ENCODE measurements at places on chromosomes 5 and 9. TPM values are rescaled to one million over a fixed set of nuclear protein-coding genes. Genes with fewer than 3 reads are reported as not detected.
A peak's percentile ranks its signal among the peaks of the same experiment; 100 is the strongest.

The AIF1L gene
- 0.92 TPM for total RNA-seq

The GAPT gene
- total RNA-seq = 0.23 TPM

The LPAR1 gene
- not detected for total RNA-seq

The BTNL3 gene
- total RNA-seq = not detected

The ANKRD34B gene
- total RNA-seq = not detected

The PTPN3 gene
- total RNA-seq = 1.2 TPM

The CCL27 gene
- not detected for total RNA-seq

The TMEM174 gene
- not detected for total RNA-seq

The MSX2 gene
- total RNA-seq = not detected

DNA sequence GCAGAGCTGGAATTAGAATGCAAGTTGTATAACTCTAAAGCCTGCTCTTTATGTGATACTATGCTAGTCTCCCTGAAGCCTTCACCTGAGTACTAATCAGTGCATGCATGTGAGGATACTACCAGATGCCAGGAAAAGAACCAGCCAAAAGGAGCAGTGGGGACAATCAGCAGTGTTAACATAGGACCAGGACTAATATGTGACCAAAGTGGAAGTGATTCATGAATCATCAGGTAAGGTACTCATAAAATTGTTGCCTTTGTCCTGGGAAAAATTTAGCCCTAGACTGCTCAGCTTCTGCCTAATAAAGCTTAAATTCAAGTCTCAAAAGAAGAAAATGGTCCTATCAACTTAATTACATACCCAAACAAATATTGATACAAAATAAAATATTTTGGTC, 13.4 kb upstream of the TSLP start:
- H3K27ac ChIP-seq = no peak overlapping the region
- H3K4me3 ChIP-seq = no peak overlapping the region

DNA sequence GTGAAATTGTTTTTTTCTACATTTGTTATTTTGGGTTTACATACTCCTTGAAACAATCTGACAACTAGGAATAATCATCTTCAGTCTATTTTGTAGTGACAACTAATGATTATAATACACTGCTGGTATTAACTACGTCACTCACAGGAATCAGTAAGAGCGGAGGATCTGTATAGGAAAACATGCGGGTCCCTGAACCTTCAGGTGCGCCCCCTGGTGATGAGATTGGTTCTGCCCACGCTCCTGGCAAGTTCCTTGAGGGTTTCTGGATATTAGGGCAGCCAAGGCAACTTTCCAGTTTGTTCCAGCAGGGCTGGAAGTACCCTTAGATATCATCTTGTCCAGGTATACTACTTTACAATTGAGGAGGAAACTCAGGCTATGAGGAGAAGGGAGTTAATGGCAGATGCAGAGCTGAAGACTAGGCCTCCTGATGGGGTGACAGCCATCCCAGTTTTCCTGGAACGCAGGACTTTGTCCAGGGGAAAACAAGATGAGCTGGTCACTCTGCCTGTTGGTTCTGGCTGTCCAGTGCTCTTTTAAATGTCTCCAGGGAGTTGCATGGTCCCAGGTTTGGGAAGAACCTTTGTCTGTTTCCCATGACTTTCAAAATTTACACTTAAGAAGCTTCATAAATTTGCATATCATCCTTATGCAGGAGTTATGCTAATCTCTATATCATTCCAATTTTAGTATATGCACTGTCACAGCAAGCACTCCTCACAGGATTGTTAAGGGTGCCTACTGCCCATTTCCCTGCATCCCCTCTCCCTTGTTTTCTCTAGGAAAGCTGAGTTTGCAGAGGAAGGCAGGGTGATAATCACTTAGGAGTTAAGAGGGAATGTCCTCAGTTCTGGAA, 14.9 kb upstream of the WNT8A start:
- peak; percentile 62 for DNase-seq
- H3K36me3 ChIP-seq = no peaks in the 10 kb centered on the region
- no peaks in the 10 kb centered on the region for H3K27me3 ChIP-seq
- H3K27ac ChIP-seq = no peak overlapping the region

- no peak overlapping the region for H3K4me3 ChIP-seq
- DNase-seq = no peak
- H3K27me3 ChIP-seq = no peaks in the 10 kb centered on the region
- peaks cover 28% of the 10 kb centered on the region for H3K4me1 ChIP-seq
Observed at GRCh38 chr5:102818934-102819333, 63.8 kb downstream of the PAM start.

GRCh38 chr5:58240322-58240721, 219.6 kb downstream of the PLK2 start:
- H3K27ac ChIP-seq = no peak overlapping the region
- H3K36me3 ChIP-seq = no peaks in the 10 kb centered on the region
- no peak for DNase-seq
- H3K4me3 ChIP-seq = no peak overlapping the region
- peaks cover 5% of the 10 kb centered on the region for H3K27me3 ChIP-seq

DNA sequence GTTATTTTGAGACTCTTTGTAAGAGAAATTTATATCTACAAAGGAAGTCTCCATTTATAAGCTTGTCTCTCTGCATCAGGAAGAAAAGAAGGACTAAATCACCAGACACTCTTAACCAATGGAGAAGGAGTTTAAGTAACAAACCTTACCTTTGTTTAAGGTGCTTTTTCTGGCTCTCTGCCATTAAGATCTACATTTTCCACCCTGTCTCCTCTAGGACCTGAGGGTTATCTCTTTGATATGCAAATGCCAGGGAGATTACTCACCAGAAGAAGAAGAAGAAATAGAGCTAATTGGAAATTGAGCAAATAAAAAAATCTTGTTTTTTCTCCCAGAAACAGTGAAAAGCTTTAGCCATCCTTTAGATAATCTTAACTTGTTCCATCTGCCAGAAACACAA, 60.9 kb downstream of the CDKN2A start:
- H3K4me3 ChIP-seq = no peak overlapping the region
- H3K27me3 ChIP-seq = no peaks in the 10 kb centered on the region
- peaks cover 18% of the 10 kb centered on the region for H3K36me3 ChIP-seq
- H3K27ac ChIP-seq = no peak overlapping the region
- peaks cover 2% of the 10 kb centered on the region for H3K4me1 ChIP-seq
- no peak for DNase-seq

- no peaks in the 10 kb centered on the region for H3K27me3 ChIP-seq
- peaks cover 2% of the 10 kb centered on the region for H3K4me1 ChIP-seq
- DNase-seq = no peak
- no peak overlapping the region for H3K27ac ChIP-seq
- no peak overlapping the region for H3K4me3 ChIP-seq
- no peaks in the 10 kb centered on the region for H3K36me3 ChIP-seq
Observed at GRCh38 chr5:54589786-54590185, 72.2 kb downstream of the SNX18 start.

- peak overlapping the region; percentile 98 for H3K27ac ChIP-seq
- no peaks in the 10 kb centered on the region for H3K27me3 ChIP-seq
Observed at GRCh38 chr5:91381774-91382359, 1.2 kb downstream of the ARRDC3 start.

DNA sequence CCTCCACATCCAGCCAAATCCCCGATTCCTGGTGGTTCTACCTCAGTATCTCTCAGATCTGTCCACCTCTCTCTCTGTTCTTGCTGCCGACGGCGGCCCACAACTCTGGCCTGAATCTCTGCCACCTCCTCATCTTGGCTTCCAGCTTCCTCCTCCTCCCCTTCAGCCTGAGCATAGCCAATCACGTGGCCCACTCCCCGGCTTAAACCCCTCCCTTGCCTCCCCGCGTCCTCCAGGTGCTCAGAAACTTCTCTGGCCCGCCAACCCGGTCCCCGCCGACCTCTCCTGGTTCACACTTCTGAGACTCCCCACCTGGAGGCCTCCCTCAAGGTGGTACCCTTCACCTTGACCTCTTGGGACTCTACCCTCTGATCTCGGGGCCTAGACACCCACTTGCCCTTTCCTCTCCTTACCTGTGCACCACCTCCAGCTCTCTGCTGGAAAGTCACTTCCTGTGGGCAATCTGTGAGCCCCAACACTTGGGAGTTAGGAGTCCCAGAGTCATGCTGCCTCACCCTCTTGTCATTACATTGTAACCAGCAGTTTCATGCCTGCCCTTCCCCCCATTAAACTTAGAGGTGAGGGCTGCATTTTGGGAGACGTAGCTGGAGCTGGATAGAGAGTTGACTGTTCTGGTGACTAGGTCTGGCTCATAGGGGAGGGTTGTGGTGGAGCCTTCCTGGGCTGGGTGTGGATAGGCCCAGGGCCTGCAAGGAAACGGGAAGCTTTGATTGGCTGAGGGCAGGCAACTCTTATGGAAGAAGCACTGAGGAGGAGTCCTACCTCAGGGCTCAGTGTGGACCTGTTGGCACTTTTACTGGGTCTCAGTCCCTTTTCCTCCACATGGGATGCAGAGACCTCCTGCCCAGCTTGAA, 4.5 kb upstream of the SET start:
- peak overlapping the region; percentile 97 for H3K4me3 ChIP-seq
- no peaks in the 10 kb centered on the region for H3K27me3 ChIP-seq
- DNase-seq = peak; percentile 83
- H3K27ac ChIP-seq = peak overlapping the region; percentile 96

DNA sequence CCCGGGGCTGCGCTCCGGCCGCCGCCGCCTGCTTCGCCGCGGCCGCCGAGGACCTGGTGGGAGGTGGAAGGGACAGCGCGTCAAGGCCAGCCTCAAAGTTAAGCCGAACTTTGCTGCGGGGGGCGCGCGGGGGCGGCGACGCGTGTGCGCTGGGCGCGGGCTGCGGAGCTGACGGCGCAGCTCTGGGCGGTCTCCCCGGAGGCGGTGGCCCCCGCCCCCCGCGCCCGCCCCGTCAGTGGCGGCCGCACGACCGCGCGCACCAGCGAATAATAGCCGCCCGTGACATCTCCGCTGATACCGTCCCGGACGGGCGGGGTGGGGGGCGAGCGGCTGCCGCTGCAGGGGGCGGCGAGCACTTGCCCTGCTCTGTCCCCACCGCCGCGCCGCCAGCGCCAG, 579 bp upstream of the FAM78A start:
- peak; percentile 54 for DNase-seq
- H3K27me3 ChIP-seq = peaks cover 2% of the 10 kb centered on the region
- no peak overlapping the region for H3K27ac ChIP-seq
- peaks cover 40% of the 10 kb centered on the region for H3K36me3 ChIP-seq

DNA sequence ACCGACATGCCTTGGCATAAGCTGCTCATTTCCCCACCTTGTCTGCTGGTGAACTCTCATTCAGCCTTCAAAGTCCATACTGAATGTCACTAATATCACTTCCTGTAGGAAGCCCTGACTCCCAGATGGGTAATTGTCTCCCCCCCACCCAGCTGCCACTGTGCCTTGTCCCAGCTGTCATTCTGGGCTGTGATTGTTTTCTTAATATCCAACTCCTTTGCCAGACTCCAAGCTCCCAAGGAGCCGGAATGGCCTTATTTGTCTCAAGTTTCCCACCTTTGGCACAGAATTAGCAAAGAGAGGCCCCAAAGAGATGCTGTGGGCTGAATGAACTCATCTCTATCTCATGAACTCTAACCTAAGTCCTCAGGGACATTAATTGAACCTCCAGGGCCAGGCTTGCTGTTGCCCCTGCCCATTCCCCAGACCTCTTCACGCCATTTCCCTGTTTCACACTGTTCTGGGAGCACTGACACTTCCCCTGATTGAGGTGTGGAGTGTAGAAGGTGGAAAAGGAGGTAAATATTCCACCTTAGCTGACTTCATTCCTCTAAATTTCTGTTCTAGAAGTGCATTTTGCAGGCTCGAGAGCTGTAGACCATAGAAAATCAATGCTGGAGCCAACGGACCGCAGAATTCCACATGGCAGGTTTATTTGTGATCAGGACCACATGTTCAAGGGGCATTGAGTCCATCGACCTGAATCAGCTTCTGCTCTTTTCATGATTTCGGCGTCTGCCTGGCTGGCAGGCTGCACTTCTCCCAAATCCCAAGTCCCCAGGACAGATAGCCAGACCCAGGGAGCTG, 4.9 kb upstream of the SH3PXD2B start:
- H3K4me3 ChIP-seq = no peak overlapping the region
- H3K27ac ChIP-seq = no peak overlapping the region
- peaks cover 5% of the 10 kb centered on the region for H3K27me3 ChIP-seq
- no peak for DNase-seq
- no peaks in the 10 kb centered on the region for H3K36me3 ChIP-seq

DNA sequence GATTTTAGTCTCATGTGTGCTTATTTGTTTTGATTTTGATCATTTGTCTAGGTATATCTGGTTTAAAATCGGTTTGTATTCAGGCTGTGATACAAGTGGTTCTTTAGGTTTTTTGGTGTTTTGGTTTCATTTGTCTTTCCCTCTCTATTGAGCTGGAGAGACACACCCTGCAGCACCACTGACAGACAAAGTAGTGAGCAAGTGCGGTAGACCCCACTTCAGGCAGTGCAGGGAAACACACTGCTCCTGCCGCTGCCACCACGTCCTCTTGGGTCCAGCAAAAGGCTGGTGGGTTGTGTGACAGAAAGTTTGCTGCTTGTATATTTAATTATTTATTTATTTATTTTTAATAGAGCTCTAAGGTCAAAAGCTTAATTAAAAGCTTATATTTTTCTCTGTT, 801.0 kb downstream of the NR2F1-AS1 start:
- DNase-seq = no peak
- H3K27me3 ChIP-seq = no peaks in the 10 kb centered on the region
- H3K27ac ChIP-seq = no peak overlapping the region
- H3K4me3 ChIP-seq = no peak overlapping the region
- no peaks in the 10 kb centered on the region for H3K4me1 ChIP-seq
- H3K36me3 ChIP-seq = no peaks in the 10 kb centered on the region

DNA sequence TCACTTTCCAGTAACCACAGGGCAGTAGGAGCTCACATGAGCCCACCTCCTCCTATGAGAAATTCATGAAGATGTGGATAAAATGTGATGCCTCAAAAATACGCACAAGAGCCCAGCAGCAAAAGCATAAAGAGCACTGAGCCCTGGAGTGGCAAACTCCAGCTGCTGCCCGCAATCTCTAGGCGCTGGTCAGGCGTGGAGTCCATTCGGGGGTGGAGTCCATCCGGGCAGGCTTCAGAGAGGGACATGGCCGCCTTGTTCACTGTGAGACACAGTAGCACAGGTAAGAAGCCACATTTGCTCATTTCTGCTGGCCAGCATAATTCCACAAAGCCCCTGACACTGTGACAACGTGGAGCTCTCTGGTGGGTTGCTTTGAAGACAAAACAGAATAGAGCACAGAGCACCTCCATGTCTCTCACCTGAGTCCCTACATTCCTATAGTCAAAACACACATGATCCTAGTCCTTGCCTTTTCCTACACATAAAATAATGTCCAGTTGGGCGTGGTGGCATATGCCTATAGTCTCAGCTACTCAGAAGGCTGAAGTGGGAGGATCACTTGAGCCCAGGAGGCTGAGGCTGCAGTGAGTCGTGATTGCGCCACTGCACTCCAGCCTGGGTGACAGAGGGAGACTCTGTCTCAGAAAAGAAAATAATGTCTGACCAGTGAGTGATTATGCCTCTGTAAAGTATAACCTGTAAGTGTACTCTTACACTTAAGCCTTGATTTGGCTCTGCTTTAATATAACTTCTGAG, 365.2 kb downstream of the GADD45G start:
- peaks cover 14% of the 10 kb centered on the region for H3K4me1 ChIP-seq
- peaks cover 6% of the 10 kb centered on the region for H3K27me3 ChIP-seq
- no peak for DNase-seq

GRCh38 chr5:81420039-81420667, 26.2 kb upstream of the ACOT12 start:
- peaks cover 26% of the 10 kb centered on the region for H3K4me1 ChIP-seq
- peak; percentile 11 for DNase-seq
- H3K27me3 ChIP-seq = no peaks in the 10 kb centered on the region
- peak overlapping the region; percentile 83 for H3K27ac ChIP-seq
